ENCODE measurements at places on chromosomes 4 and X.

GRCh38 chrX:21581479-21581878 is 76.7 kb downstream of the KLHL34 start:
- no peak for DNase-seq

DNA sequence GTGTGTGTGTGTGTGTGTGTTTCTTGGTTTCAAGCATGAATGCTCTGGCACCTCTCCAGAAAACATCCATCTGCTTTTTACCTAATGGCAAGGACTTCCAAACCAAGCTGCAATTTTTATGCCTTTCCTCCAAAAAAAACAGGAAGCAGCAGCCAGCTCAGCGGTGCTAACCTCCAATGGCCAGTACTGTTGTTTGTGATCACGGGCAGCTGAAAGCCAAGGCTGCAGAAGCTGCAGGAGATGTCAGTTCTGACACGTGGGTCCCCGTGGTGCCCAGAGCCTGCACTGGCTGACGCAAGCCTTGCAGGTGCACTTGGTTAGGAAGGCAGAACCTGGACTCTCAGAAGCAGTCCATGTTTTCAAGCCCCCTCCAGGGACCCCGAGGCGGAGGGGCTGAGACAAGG is 313.6 kb upstream of the DDX53 start:
- peak; percentile 61 for DNase-seq

GRCh38 chr4:154722262-154722661 is 21.5 kb upstream of the LRAT start:
- no peak for DNase-seq

- no peak for DNase-seq
These were observed 485.3 kb downstream of the IL15 start for GRCh38 chr4:142121448-142122350.

GRCh38 chr4:137474711-137475301 is 57.5 kb downstream of the PCDH18 start:
- DNase-seq: no peak

- DNase-seq: no peak
These were observed 110.4 kb downstream of the SCD5 start for GRCh38 chr4:82688091-82688795.

- DNase-seq: no peak
These were observed 57.5 kb upstream of the WDR1 start for GRCh38 chr4:10173754-10174749.

DNA sequence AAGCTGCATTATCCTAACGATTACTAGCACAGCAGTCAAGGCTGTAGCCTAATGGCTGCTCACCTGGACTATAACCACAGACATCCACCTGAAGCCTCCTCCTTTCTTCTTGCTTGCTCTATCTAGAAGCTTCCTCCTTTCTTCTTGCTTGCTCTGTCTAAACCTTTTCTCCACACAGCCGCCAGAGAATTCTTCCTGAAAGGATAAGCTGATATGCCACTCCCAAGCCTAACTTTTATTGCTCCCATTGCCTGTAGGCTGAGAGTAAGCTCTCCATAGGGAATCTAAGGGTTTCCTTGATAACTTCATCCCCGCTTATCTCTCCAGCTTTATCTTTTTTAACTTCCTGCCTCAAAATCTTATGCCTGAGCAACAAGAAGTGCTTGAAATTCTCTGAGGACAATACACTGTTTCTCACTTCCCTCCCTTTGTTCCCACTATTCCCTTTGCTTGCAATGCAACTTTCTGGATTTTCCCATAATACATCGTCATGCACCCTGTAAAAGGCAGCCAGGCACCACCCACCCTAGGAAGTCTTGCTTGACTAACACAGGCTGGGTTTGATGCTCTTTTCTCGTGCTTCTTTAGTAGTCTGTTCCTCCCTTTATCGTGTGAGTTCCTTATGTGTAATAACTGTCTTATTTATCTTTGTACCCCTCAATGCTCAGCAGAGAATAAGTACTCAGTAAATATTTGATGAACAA is 1.4 kb upstream of the LRIT3 start:
- no peak for DNase-seq

GRCh38 chrX:148620023-148620422 is 119.6 kb downstream of the AFF2 start:
- DNase-seq: no peak

DNA sequence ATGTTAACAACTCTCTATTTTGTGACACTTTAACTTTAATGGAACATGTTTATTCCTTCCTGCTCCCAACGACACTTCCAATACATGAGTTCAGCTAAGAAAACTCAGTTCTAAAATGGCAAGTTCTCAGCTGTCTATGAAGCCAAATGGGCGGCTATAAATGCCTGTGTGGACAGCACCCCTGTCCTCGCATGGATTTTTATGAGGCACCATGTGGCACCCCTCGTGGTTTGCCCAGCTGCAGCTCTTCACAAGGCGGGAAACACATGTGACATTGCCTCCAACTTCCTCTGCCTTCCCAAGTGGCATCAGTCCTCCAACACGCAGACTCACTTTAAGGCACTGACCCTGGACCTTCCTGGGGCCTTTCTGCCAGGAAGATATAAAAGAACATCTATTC is 48.0 kb downstream of the SH3RF1 start:
- no peak for DNase-seq

DNA sequence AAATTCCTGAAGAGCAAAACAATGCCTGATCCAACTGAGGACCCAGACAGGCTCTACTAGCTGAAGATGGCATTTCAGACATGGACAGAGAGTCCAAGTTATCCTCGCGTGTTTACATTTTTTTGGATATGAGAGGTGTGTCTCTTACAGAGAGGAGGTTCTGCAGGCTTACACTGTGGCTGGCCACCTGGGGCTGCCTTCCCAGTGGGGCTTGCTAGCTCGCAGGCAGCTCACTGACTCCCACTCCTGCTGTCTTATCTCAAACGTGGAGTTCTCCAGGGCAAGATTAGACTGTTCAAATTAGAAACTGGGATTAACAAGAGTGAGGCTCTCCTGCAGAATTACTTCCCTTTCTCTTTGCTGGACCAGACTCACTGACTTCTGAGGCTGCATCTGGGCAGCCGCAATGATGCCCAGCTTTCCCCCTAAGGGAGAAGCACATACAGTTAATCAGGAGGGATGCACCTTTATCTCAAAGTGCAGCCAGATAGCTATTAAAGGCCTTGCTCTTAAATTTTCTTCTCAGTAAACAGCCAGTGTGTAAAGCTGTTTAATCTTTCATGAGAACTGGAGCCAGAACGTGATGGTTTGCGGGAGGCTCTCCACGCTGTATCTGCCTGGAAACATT is 123.0 kb downstream of the ENPP6 start:
- DNase-seq: no peak

All from NCI-H774 (cell line).